ENCODE measurements at places on chromosomes 11 and 22.
A peak's percentile ranks its signal among the peaks of the same experiment; 100 is the strongest.

DNA sequence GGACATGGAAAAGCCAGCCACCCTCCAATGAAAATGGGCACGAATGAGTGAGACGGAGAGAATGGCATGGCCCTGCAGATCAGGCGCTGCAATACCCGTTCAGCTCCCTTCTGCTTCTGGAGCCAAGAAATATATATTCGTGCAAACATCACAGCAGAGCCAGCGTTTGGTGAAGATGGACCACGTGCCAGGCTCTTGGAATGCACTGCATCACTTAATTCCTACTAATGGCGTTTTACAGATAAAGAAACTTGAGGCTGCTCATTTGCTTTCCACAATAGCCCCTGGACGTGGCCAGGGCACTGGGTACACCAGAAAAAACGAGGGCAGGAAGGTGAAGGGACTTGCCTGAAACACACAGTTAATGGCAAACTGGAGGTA is 1.6 kb upstream of the FXYD2 start:
- no peak for DNase-seq

DNA sequence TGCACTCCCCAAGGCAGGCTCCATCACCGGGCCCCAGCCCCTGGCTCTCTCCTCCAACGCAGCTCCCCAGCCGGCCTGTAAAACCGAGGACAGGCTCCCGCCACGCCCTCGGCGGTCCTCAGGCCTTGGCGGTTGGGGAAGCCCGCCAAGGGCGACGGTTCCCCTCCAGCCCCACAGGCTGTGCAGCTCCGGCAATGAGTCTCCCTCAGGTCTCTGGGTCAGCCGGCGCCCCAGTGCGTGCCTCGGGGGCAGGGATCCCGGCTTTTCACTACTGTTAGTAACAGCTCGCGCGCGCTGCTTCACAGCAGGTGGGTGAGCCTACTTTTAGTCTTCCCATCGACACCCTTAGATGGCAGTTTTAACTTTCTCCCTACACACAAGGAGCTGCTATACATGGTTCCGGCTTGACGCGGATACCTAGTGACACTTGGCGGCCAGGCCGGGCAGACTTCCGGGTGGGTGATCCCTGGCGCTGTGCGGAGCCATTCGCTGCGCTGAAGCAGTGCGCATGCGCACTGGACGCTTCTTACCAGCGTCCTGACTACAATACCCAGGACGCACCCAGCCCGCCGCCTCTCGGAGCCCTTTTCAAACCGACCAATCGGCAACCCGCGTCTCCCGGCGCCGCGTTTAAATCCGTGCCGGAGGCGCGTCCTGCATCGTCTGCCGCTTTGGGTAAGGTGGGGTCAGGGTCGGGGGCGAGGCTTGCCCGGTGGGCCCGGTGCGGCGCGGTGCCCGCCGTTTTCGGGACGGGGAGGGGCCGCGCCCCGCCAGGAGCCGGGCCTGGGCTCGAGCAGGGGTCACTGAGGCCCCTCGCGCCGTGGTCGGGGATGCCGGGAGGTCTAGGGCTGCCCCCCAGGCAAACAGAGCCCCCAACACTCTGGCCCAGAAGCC is at the start of gene GTSE1:
Gene GTSE1 (plus strand): TSS at position 614 of the 894 bp plus-strand sequence. CDS start 531 bp downstream, outside the sequence.
- DNase-seq = peak; percentile 99

DNA sequence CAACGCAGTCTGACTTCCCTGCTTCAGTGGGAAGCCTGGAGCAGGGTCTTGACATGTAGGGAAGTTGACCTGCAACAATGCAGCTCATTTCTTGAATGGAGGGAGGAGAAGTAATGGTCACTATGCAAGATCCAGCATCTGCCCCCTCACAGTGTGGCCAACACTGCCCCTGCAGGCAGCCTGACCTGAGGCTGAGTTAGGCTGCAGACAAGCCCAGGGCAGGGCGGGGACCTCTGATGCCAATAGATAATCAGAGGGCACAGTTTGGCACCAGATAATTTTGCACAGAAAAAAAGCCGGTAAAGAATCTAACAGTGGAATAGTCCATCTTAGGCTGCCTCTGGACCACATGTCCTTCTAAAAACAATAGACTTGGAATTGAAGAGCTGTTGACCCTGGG is 182.3 kb downstream of the DSCAML1 start:
- no peak for DNase-seq

- DNase-seq = no peak
Measured at GRCh38 chr11:113243696-113244095, 70.7 kb upstream of the TTC12 start.

- no peak for DNase-seq
Measured at GRCh38 chr11:74485868-74486267, 7.7 kb downstream of the LIPT2 start.

- no peak for DNase-seq
Measured at GRCh38 chr22:20964090-20964798, 2.8 kb upstream of the AIFM3 start.

- no peak for DNase-seq
Measured at GRCh38 chr11:43699870-43700269, 19.3 kb downstream of the HSD17B12 start.

DNA sequence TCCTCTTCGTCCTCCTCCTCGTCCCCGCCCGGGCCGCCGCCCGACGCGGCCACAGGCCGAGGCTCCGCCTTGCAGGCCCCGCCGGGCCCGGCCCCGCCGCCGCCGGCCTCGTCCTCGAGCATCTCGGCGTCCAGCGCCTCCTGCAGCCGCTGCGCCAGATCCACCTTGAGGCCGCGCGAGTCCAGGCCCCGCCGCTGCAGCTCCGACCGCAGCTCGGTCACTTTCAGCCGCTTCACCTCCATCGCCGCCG is 417 bp downstream of the HNRNPUL2 start:
- peak; percentile 97 for DNase-seq

- no peak for DNase-seq
Measured at GRCh38 chr11:1565173-1565903, 6.7 kb downstream of the DUSP8 start.

- no peak for DNase-seq
Measured at GRCh38 chr11:65777821-65778361, 2.9 kb downstream of the AP5B1 start.

Data from chondrocyte (in vitro differentiated cells).